Gastrocnemius medialis (tissue), 4 donors: ENCODE measurements at places on chromosomes 1 and 21.

DNA sequence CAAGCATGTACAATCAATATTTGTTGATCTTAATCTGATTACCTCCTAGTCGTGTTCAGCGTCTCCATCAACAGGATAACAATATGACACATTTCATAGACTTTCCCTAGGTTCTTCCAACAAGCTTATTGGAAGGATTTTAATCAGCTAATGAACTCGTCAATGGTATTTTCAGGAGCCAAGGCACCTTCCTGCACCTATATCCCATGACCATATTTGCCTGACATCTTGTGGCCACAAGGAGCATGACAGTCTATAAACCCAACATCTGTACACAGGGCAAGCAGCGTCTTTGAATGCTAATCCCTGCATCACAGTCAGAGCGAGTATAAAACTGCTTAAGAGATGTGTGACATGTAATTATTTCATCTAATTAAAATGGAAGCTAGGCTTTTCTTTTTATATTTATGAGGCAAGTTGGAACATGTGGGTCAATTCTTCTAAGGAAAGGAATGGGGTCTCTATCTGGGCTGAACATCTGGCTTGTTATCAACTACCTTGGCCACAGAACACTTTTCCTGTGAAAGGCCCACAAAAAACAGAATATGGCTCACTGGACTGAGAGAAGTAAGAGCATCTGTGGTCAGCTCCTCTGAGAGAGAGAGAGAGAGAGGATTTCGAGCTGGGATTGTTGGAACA lies 388.8 kb downstream of the NTNG1 start:
- DNase-seq: no peak

DNA sequence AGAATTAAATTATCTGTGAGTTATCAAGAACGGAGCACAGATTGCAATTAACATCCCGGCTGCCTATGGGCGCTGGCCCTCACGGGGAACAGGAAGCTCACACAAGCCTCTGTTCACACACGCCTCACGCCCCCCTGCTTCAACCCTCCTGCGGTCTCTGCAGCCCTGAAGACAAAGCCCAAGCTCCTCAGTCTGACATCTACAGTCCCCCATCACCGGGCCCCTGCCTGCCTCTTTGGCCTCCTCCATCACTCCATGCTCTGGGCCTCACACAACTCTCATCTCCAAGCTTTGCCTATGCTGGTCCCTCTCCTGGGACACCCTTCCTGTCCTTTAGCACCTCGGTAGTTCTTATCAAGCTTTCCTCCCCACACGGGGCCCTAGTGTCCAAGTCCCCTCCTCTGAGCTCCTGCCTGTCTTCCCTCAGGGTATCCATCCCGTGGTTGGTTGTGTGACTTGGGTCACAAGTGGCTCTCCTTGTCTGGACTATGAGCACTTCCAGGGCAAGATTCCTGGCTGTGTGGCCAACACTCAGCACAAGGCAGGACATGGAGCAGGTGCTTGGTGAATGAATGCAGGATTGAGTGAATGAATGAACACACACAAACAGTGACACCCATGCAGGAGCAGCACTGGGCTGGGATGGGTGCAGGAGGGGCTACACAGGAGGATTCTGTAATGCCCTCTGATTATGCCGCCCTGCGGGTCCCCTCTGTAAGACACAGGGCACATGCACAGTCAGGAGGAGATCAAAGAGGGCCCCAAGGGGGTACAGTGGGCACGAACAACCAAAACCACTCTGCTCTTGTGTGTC lies 116.1 kb downstream of the DMRTB1 start:
- DNase-seq: no peak

DNA sequence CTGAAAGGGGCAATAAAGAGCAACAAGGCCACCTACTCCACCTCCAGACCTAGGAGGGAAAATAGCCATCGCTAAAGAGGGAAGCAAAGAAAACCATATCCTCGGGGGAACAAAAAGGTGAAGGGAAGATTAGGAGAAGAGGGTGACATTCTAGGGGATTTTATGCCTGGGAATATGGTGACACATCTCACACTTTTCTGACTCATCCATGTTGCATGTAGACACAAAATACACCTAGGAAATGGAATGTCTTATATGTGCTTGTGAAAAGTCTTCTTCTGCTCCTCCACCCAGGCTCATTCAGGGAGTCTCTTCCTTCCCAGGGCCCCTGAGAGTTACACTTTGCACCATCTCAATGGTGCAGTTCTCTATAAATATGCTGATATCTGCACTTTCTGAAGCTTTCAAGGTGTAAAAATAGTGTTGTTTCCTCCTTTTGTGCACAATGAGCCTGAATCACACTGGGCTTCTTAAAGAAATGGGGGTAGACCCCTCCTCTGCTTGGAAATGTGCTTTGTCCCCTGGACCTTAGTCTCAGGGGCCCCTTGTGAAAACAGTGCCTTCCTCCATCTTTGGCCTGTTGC lies 195.9 kb downstream of the CYYR1 start:
- no peak for DNase-seq

DNA sequence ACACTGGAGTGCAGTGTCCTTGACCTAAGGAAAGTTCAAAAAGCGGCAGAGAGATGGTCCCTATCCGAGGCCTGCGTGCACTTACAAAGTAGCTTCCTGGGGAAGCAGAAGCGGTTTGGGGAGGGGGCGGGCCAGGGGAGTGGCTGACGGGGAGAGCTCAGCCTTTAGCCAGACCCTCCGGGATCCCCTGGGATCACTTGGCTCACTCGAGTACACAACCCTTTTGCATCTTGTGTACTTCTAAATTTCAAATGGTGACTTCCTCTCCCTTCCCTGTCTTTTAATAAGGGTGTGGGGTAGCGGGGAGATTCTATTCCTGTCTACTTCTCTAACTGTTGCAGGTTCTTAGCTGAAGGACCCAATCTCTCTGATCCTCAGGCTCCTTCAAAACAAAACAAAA lies 18.1 kb upstream of the SNX27 start:
- no peak for DNase-seq

GRCh38 chr21:37940691-37941090 lies 24.4 kb upstream of the KCNJ6 start:
- DNase-seq: no peak

- DNase-seq: no peak
These were observed 6.2 kb upstream of the KIAA1614 start for GRCh38 chr1:180906511-180906910.

GRCh38 chr1:109641861-109642260 lies 14.0 kb upstream of the GSTM4 start:
- no peak for DNase-seq

GRCh38 chr1:208778417-208778816 lies 534.2 kb upstream of the PLXNA2 start:
- no peak for DNase-seq

DNA sequence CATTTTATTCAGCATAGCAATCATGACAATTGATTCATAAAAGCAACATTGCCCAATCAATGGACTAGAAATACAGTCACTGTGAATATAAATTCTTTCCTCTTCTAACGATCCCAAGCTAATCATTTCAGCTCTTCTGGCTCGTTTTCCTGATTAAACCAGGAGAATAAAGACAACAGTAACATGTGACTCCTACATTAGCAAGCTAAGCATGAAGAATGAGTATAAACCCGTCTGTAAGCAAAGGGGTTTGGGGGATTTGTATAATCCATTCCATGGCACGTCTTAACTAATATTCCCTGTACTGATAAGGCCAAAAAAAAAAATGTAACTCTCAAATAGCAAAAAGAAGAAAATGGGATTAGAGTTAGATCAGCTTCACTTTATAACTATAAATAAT lies 21.6 kb downstream of the IRF2BP2 start:
- DNase-seq: no peak

DNA sequence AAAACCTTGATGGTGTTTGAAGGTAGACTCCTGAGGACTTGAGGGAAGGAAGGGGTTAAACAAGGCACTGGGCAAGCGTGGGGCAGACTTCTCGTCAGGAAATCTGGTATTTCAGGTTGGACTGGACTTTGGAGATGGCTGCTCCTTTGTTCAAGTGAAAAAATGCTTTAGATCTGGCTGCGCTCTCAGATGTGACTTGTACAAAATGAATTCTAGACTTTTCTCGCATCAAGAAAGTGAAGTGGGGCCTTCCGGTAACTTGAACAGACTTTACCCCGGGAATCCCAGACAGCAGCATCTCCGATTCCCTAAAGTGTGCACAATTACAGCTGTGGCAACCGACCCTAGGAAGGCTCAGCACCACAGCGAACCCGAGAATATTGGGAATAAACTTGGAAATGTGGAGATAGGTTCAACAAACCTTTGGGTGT lies 44.3 kb upstream of the ERRFI1 start:
- DNase-seq: no peak

DNA sequence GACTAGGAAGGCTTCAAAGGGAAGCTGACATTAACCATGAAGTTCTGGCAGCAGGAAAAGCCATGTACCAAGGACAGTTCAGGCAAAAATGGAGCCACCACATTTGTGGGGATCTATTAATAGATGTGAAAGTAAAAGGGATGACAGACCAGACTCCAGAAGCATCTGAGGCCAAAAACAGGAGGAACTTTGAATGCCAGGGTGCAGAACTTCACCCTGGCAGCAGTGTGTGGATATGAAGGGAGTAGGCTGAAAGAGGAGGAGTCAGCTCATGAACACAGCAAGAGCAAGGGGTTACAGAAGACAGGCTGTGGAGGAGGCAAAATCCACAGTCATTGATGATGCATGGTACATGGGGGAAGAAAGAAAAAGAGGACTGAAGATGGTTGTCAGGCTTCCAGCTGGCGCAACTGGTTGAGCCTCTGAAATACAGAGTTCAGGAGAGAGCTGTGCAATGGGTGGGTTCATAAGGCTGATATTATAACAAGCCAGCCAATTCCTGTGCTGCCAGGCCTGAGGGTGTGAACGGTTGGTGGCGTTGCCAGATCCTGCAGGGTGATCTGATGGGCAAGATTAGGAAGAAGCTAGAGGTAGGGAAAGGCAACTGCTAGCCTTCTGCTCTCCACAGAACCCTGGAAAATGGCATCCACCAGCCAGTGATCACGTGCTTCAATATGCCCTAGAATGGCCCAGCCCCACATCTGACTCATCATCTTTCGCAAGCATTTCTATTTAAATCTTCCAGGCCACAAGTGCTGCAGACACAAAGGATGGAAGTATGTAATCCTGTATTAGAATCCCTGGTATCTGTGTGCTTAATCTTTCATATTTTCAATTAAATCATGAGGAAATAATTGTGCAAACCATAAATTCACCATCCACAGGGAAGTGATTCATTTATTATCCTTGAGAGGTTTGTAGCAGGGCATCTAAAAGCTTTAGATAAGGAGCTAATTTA lies 81.9 kb downstream of the SLC25A24 start:
- DNase-seq: no peak

- no peak for DNase-seq
These were observed 40.4 kb upstream of the NTNG1 start for GRCh38 chr1:107100331-107100984.

GRCh38 chr21:36125512-36126207 lies 9.2 kb upstream of the CBR3 start:
- no peak for DNase-seq

- DNase-seq: no peak
These were observed at the start of gene MMP23B for GRCh38 chr1:1631782-1632420. MMP23B (plus strand) TSS chr1:1632173; CDS start chr1:1632219, 46 bp downstream.

DNA sequence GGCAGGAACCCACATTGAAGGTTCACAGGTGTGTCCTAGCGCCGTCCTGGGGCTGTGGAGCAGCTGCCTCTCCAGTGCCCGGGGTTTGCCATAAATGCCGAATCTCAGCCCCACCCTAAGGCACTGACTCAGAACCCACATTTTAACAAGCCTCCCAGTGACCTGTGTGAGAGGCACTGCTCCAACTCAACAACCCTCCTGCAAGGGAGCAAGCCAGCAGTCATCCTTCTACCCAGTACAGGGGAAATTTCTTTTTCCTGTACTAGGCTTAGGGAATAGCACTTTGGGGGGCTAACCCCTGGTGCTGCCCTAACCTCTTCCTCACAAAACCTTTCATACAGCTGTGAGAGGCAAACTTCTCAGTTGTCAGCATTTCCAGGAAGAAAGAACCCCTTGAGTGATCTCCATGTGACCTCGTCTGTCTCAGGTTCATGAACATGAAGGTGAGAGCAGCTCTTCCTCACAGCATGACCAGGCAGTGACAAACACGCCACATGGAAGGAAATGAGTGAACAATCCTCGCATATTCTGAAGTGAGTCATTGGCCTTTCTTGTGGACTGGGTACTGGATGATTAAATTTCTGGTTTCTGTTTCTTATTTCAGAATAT lies 11.4 kb upstream of the BCAR3 start:
- no peak for DNase-seq

- DNase-seq: no peak
These were observed 110.5 kb upstream of the CDC42BPA start for GRCh38 chr1:227428803-227429202.

DNA sequence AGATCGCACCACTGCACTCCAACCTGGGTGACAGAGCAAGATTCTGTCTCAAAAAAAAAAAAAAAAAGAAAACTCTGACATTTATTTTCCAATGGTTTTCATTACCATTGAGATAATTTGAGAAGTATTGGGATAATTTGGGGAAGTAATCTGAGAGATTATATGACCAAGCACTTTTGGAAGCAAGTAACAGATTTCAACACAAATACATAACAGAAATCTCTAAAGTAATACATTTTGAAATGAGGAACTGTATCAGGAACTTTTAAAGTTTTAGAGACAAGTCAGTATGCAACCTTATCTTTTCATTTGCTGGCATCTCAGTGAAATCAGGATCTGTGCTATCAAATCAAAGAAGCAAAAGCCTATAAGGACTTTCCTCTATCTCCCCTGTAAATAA lies 25.4 kb upstream of the SLC16A1 start:
- no peak for DNase-seq

DNA sequence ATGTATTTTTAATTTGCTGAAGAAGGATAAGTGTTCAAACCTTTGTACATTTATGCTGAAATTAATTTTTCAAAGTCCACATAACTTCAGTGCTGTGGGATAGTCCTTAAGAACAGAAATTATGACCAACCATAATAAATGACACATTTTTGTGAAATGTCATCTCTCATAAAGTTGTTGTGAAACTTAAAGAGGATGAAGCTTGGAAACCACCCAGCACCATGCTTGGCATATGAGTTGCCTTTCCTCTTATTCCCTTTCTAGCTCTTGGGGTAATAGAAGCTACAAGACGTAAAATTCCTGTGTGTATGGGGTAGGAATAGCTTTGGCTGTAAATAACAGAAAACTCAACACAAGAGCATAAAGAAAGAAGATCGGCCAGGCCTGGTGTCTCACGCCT lies 18.9 kb upstream of the USP24 start:
- DNase-seq: no peak

DNA sequence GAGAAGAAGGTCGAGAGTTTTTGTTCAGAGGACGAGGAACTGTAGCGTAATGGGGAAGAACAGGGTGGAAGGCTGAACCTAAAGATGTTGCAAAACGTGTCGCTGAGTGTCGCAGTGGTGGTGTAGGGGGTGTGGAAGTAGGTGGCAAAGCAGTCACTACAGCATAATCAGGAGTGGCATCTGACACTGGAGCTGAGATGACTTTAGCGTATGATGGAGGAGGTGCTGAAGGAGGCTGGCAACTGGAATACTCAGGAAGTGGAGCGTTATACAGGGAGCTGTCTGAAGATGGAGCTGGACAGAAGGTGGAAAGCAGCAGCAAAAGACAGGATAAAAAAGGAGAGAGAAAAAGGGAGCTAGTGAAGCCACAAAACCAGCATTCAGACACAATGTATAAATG lies 89.9 kb upstream of the LBR start:
- no peak for DNase-seq
